ENCODE measurements at places on chromosomes 5 and 9.

GRCh38 chr9:98992107-98992884 is 48.6 kb downstream of the COL15A1 start:
- no peak for DNase-seq

GRCh38 chr5:135037519-135038204 is 3.6 kb upstream of the PITX1 start:
- DNase-seq: no peak

GRCh38 chr5:177317959-177318377 is 6.3 kb upstream of the MXD3 start:
- peak; percentile 67 for DNase-seq

- DNase-seq: peak; percentile 39
These were observed 5.3 kb downstream of the RALGDS start for GRCh38 chr9:133115604-133116345.

- DNase-seq: no peak
These were observed 26.2 kb downstream of the LHX2 start for GRCh38 chr9:124037790-124038189.

DNA sequence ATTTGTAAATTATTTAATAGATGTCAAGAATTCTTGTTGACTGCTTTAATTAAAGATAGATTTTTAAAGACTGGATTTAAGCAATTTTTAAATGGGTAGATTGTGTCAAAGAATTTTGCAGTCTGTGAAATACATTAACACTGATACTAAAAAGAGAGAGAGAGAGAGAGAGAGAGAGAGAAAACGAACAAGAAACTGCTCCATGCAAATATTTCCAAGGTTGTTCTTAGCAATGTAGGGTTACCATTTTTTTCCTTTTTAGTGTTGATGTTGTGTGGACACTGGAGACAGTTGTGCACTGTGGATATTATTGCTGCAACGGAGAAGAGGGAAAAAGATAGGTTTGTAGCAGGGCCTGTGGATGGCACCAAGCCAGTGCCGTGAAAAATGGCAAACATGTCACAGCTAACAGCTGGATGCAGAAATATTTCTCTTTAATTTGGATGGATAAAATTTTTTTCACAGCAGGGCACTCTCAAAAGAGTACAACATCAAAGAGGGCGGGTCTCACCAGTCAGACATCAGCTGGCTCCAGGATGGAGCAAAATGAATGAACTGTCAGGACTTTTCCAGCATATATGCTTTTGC is 58.2 kb downstream of the PRDM6 start:
- no peak for DNase-seq

DNA sequence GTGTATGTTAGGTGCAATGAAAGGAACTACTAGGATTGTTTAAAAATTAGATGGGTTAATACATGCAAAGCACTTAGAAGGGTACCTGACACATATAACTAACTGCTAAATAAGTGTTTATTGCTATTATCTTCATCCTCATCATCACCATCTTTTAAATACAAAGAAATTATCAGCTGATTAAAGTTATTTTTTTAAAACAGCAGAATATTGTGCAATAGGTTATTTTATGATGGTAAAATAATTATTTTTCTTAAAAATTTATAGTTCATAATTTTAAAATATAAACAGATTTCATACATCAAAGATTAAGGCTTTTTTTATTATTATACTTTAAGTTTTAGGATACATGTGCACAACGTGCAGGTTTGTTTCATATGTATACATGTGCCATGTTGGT is 86.9 kb upstream of the SREK1 start:
- DNase-seq: no peak

GRCh38 chr9:134852906-134853654 is 27.5 kb upstream of the FCN2 start:
- DNase-seq: no peak

DNA sequence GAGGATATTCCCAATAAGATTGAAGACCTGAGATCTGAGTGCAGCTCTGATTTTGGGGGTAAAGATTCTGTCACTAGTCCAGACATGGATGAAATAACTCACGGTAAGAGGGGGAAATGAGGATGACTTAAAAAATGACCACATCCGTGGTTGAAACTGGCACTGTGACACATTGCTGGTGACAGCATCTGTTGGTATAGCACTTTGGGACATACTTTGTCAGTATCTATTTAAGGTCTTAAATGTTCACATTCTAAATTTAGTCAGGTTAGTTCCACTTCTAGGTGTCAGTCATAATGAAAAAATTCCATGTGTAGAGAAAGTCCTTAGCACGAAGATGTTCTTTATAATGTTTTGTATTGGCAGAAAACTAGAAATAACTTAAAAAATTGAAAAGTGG is 70.9 kb downstream of the GAPVD1 start:
- peak; percentile 26 for DNase-seq

DNA sequence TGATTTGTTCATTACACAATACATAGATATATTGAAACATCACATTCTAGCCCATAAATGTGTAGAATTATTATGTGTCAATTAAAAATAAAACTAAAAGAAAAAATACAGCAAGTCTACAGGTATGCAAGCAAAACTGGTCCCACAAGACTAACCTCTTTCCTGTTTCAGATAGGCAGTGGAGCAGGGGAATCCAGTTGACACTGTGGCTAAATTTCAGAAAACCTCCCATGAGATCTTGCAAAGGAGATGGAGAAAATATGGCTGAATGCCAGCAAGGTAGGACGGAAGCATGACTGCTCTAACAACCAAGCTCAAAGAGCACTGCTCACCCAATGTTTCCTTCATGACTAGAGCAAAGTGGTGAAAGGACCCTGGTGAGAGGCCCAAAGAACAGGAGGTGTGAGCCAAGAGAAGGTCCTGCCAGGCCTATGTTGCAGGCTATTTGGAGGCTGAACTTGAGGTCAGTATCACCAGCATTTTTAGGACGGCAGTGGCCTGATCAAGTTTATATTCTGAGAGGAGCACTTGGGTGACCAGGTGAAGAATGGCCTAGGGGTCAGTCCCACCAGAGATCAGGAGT is 1.1 kb upstream of the SH3TC2 start:
- no peak for DNase-seq

- DNase-seq: no peak
These were observed 2.1 kb upstream of the MLLT3 start for GRCh38 chr9:20624201-20625002.

GRCh38 chr5:154268073-154268472 is 77.5 kb downstream of the GALNT10 start:
- no peak for DNase-seq

GRCh38 chr9:133774799-133775198 is 36.6 kb upstream of the SARDH start:
- DNase-seq: no peak

GRCh38 chr5:170519549-170519948 is 15.7 kb downstream of the KCNIP1 start:
- DNase-seq: no peak

DNA sequence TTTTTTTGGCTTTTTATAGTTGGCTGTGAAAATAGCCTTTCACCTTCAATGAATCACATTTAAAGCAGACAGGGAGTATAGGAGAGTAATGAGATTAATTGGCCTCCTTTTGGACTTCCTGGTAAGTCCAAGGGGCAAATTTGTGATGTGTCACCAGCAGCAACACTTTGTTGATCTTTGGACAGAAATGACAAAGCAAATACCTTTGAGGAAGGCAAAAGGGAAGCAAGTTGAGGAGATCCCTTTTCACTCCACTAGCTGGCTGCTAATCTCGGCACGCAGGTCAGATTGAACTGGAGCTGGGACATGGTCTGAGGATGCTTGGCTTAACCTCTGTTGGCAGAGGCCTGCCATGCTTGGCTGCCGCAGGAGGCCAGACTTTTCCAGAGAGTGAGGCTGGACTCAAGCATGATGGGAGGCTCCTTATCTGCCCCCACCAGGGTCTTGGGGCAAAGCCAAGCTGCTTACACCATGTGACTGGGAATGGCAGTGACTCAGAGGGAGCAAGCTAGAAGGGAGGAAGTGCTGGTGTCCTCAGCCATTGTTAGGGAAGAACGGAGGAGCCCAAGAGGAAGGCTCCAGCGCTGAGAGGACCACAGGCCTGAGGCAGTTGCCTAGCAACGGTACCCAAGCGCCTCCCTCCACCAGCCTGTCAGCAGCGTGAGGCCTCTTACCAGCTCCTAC is 174.5 kb upstream of the MAP1B start:
- DNase-seq: no peak

GRCh38 chr9:135928074-135928730 is 20.9 kb upstream of the CAMSAP1 start:
- no peak for DNase-seq

GRCh38 chr9:82419696-82420486 is 431.3 kb downstream of the SPATA31D1 start:
- DNase-seq: no peak

DNA sequence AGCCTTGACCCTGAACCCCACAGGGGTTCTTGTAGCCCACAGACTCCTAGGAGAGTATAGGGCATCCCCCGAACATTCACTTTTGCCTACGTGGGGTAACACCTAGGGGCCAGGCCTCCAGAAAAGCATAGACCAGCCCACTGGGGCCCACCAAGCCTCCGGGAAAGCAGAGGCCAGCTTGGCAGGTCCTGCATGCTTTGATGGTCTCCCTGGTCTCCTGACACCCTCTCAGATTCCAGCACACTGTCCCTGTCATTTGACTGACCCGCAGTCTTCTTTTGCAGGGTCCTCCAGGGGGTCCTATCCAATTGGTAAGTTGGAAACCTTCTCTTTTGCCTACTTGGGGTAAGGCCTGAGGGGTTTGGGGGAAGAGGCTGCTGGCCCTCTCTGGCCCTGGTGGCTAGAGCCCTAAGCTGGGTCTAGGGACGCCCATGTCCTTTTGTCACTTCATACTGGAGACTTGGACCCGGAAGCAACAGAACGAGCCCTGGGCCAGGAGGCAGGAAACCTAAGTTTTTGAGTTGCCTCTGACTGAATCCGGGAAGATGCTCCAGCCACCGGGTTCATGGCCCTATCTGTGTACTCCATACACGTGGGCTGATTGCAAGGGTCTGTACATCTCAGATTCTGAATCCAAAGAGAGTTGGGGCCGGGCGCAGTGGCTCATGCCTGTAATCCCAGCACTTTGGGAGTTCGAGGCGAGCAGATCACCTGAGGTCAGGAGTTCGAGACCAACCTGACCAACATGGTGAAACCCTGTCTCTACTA is 20.9 kb upstream of the ORM1 start:
- DNase-seq: no peak

- DNase-seq: no peak
These were observed 102.4 kb upstream of the PARP8 start for GRCh38 chr5:50564079-50564478.

GRCh38 chr5:128100860-128101557 is 17.4 kb downstream of the SLC12A2 start:
- no peak for DNase-seq

- DNase-seq: no peak
These were observed 21.4 kb downstream of the GLRA1 start for GRCh38 chr5:151903243-151903653.

GRCh38 chr9:77016121-77016525 is 3.3 kb upstream of the FOXB2 start:
- no peak for DNase-seq

- DNase-seq: no peak
These were observed 44.8 kb upstream of the PTPN3 start for GRCh38 chr9:109542922-109543321.

DNA sequence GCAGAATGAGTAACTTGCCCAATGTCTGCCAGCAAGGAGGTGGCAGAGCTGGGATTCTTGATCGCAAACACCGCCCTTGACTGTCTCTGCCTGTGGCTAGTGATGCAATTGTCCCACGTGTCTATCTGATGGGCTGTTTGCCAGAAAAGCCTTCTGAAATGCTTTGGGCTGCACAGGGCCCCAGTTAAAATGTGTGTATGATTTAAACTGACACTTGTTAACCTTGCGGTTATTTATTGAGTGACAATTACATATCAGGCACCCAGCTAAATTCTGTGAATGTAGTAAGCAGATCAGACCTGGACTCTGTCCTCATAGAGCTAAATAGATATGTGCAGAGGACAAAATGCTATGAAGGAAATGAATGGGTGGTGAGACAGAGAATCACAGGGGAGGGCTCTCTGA is 11.6 kb upstream of the IL12B start:
- peak; percentile 35 for DNase-seq

DNA sequence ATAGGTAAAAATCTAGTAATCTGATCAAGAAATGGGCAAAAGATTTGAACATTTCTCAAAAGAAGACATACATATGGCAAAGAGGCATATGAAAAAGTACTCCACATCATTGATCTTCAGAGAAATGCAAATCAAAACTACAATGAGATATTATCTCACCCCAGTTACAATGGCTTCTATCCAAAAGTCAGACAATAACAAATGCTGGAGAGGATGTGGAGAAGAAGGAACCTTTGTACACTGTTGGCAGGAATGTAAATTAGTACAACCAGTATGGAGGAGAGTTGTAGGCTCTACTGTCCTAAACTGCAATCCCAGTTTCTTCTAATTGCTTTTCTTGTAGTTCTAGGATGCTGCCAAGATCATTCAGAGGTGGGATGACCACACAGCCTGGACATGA is 193.5 kb upstream of the RFX3 start:
- no peak for DNase-seq

DNA sequence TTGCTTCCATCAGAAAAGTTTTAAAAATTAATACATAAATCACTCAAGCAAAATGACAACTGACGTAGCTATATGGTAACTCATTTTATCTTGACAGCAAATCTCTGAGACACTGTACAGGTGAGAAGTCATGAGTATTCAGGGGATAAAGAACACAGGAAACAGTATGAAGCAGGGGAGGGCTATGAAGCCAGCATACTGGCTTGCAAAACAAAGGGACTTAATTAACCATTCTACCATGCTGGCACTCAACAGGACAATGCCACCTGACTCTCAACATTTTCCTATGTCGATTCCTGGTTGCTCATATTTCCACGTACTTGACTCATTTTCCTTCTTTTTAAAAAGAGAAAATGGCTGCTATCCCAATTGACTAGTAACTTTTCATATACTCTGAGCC is 151.4 kb upstream of the RETREG1 start:
- no peak for DNase-seq

- no peak for DNase-seq
These were observed 402 bp downstream of the BRD8 start for GRCh38 chr5:138177941-138178515.

- no peak for DNase-seq
These were observed 79.9 kb downstream of the RGS3 start for GRCh38 chr9:113543296-113543981.

DNA sequence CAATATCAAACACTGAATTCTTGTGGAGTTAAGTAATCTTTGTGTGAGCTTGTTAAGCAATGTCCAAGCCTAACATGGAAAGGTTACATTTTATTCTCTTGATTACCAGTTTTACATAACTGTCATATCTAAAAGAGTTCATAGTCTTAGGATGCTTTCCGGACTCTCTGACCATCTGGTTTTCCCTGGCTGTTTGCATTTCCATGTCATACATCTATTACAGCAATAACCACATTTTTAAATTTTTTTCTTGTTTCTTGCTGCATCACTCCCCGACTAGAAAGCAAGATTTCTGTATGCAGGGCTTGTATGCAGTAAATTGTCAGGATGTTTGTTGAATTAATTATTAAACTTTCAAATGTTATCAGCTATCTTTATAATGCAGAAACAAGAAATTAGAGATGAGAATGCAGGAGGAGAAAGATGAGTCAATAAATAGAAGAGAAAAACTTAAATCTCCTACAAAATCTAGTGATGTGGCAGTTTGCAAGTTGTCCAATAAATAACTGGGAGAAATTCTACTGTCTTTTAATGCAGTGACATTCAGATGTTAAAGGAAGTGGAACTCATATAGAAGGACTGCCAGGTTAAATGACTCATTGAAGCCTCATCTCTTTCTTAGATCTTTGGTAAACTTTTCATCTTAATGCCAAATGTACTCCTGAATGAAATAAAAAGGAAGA is 179.6 kb upstream of the SGCD start:
- DNase-seq: no peak
